ENCODE measurements at places on chromosomes 3 and 15.

DNA sequence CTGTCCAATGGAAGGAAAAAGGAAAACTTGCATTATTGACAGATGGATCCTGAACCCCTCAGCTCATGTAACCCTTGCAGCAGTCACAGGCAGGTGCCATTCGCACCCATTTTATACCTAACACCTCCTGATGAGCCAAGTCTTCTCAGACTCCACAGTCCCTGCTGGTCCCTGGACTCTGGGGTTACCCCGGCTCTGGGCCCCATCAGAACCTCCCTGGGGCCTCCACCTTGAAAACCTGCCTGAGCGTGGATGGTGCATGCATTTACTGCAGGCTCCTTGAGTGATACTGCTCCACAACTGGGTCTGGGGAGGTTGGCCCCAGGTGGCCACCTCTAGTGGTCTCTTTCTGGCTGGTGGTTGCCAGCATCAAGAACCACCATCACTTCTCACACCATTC is 15.9 kb upstream of the DOCK3 start:
- DNase-seq, result no peak

GRCh38 chr3:41489231-41489630 is 289.9 kb downstream of the CTNNB1 start:
- DNase-seq, result no peak

- DNase-seq, result no peak
Measured at GRCh38 chr15:45589256-45589655, 2.1 kb downstream of the BLOC1S6 start.

GRCh38 chr15:78212546-78213424 is 21.6 kb downstream of the ACSBG1 start:
- no peak for DNase-seq
